ENCODE measurements at places on chromosomes 4 and X. TPM values are rescaled to one million over a fixed set of nuclear protein-coding genes. Genes with fewer than 3 reads are reported as not detected.

Gene CITED1
- not detected for total RNA-seq

Gene RTL9
- not detected for total RNA-seq

GRCh38 chr4:72954811-72955210 lies 114.7 kb downstream of the COX18 start:
- no peak for ATAC-seq

Gene CXXC4
- total RNA-seq, result 0.12 TPM

DNA sequence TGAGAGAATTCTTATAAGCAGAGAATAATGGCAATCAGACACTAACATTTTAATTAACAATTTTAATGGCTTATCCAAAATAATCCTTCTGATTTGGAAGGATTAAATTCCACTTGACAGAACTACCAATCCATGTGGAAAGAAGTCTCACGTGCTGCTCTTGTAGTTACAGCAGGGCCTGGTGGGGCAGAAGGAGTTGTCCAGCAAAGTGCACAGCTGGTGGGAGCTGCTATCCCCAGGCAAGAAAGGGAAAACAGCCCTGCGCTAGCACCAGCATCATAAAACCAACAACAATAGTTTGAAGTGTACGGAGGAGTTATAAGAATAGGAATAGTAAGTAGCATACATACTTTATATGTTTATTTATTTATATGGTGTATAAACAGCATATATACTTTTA lies 127.4 kb upstream of the TRIM2 start:
- ATAC-seq, result no peak

Gene KLHL34
- 0.08 TPM for total RNA-seq

Gene ATP2B3
- total RNA-seq, result not detected

Gene CFAP47
- not detected for total RNA-seq

DNA sequence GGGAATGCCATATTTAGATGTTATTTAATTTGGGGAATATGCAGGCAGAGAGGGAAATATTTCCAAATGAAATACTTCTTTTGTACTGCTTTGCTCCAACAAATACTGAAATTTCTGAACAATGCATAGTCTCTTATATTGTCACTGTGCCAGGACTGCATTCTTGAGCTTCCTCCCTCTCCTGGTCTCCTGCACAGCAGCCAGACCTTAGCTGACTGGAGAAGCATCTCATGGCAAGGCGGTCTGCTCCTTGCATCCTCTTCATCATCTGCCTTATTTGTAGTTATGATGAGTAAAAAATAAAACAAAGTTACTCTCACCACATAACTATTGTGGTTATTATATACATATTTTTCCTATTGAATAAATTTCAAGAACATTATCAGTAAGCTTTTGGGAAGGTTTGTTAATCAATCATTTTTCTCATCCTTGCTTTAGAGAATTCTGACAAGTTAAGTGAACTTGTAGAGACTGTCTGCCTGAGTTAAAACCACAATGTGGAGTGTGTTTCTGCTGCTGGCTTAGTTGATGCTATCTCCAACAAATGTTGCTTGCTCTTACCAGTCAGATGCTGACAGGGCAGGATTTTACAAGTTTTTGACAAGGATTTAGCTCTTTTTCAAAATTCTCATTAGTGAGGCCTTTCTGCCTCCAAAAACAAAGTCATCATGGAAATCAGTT lies 153.6 kb downstream of the SOWAHB start:
- ATAC-seq, result no peak

Gene F8A2
- not detected for total RNA-seq

- no peak for ATAC-seq
These were observed 80.2 kb upstream of the TLR2 start for GRCh38 chr4:153603835-153604234.

DNA sequence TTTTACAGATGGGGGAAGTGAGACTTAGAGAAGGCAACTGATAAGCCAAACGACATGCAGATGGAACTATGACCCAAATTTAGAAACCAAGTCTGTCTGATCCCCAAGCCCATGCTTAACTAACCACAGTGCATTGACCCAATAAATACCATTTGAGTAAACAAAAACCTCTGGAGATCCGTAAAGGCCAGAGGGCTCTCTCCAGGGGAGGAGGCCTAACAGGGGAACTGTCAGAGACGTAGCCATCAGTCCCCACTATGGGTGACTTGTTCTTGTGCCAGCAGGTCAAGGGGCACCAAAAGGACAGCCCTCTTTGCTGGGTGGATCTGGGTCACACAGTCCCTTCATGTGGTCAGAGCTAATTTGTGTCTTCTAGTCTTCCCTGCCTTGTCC lies 420.2 kb downstream of the BCOR start:
- ATAC-seq, result no peak

Gene ATP1B4
- not detected for total RNA-seq
